ENCODE measurements at places on chromosomes 2 and 18.

GRCh38 chr2:149021271-149021719 is 17.2 kb upstream of the LYPD6B start:
- no peak for DNase-seq

DNA sequence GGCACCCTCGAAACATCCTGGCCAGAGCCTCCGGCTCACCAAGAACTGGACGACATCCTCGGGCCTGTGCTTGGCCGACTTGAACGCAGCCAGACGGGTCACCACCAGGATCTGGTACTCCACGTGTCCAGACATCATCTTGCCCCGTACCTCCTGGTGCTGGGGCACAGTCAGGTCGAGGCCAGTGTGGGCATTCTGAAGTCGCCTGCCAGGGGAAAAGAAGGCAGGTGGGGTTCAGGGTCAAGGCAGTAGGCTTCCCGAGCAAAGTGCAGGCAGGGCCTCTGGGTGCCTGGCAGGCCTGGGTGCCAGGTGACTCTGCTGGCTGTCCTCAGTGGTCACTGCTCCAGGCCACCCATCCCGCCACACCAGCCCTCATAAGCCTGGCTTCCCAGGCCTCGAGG is 5.6 kb downstream of the HS1BP3 start:
- DNase-seq, result no peak

DNA sequence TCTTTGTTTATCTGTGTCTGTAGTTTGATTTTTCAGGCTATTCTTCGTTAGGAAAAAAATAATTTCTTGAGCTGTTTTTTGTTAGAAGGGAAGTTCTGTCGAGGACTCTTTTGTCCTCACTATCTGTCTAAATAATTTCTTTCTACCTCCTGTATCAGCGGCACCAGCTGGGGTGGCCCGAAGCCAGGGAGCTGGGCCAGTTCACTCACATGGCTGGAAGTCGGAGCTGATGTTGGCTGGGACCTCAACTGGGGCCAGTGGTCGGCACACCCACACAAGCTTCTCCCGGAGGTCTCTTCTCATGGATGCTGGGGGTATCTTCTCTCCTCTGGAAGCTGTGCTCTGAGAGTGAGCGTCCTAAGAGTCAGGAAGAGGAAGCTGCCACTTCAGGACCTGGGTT is 8.0 kb upstream of the PDIA6 start:
- DNase-seq, result no peak

DNA sequence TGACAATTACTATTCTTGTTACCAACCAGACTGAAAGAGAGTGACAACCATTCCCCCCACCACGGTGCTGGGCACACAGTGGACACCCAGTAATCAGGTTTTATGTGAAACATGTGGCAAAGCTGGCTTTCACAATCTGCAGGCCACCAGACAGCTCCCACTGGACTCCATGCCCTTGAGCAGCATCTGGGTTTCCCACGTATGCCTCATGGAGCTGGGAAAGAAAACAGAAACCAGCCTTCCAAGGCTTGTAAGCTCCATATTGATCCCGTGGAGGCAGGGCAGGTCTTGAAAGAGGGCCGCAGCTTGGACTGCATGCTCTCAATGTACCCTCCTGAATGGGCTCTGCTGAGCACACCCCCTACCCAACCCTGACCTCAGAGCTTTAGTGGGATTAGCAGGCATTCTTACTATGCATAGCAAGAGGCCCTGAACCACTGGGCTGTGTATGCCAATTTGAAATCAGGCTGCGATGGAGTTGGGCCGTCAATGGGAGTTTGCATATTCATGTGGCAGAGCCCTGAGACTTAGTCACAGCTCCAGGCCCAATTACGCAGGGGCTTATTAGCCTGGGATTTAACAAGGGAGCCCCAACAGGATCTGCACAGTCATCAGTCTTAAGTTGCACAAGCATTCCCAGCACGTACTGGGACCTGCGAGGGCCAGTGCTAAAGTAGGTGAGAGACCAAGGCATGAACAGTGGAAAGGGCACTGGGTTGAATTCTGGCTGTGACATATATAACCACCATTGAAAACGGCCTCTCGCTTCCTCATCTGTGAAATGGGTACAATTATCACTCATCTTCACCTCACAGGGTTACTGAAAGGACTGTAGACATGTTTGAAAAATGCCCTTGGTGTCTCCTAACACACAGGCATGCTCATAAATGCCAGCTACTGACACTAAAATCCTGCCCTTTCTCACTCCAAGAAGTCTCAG is 10.5 kb downstream of the C1QL2 start:
- DNase-seq, result no peak

DNA sequence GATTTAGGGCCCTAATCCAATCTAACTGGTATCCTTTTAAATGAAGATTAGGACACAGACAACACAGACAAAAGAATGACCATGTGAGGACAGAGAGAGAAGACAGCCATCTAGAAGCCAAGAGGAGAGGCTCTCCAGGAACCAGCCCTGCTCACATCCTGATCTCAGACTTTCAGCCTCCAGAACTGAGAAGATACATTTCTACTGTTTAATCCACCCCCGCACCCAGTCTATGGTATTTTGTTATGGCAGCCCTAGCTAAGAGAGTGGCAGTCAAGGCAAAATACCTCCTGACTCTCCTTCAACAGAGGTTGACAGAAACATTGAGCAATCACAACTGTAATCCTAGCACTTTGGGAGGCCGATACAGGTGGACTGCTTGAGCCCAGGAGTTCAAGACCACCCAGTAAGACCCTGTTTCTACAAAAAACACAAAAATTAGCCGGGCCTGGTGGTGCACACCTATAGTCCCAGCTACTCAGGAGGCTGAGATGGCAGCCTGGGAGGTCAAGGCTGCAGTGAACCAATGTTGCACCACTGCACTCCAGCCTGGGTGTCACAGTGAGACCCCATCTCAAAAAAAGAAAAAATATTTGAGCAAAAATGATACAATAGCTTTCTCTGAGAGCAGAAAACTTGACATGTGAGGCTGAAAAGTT is 34.7 kb downstream of the WDR33 start:
- no peak for DNase-seq

GRCh38 chr18:48003426-48004349 is 73.2 kb upstream of the SMAD2 start:
- no peak for DNase-seq

GRCh38 chr2:177053716-177054115 is 158.9 kb upstream of the HNRNPA3 start:
- no peak for DNase-seq

DNA sequence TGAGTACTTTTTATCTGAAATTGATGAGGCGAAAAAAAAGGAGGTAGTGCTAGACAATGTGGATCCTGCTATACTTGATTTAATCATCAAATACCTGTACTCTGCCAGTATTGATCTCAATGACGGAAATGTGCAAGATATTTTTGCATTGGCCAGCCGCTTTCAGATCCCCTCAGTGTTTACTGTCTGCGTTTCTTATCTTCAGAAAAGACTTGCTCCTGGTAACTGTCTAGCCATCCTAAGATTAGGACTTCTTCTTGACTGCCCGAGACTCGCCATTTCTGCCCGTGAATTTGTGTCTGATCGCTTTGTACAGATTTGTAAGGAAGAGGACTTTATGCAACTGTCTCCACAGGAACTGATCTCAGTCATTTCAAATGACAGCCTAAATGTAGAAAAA is 453 bp downstream of the KLHL41 start:
- no peak for DNase-seq

- no peak for DNase-seq
Observed at GRCh38 chr2:50646226-50646625, 385.7 kb downstream of the NRXN1 start.

DNA sequence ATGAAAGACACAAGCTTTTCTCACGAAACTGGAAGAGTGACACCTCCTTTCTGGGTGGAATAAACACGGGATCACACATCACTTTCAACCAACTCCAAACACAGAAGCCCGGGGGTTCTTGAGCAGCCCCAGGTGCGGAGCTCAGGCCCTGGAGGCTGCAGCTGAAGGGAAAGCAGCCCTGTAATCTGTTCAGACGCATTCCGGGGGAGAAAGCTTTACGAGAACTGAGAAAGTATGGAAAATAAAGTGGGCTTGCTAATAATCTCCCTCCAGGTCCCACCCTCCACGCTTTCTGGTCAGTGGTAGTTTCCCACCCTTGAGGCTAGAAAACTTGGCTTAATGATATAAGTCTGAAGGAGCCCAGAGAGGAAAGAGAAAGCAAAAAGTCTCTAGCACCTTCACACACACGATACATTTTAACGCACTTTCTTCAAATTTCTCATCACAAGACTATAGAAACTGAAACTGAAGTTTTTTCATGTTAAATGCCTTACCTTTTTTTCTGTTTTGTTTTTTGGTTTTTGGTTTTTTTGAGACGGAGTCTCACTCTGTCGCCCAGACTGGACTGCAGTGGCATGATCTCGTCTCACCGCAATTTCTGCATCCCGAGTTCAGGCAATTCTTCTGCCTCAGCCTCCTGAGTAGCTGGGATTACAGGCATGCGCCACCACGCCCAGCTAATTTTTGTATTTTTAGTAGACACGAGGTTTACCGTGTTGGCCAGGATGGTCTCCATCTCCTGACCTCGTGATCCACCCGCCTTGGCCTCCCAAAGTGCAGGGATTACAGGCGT is 141.3 kb downstream of the AFF3 start:
- DNase-seq, result no peak

- DNase-seq, result peak; percentile 99
Observed at GRCh38 chr2:161030260-161031063, 129.8 kb upstream of the TANK start.

DNA sequence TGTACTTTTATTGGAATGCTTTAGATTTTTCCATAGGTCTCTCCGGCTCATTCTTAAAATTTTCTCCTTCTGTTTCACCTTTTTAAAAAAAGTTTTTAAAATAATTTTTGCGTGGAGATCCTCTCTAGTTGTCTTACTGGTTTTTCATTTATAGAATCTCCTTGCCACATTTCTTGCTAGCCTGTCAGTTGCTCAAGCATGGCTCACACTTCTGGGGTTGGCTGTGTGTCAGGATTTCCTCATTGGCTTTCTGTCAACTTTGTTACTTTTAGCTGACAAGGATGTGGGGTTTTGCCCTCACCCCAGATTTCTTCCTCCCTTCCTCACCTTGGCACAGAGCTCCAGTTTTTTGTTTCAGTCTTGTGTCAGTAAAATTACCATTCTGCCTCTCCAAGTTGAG is 124.6 kb downstream of the ZNF407 start:
- DNase-seq, result peak; percentile 77

GRCh38 chr18:5824370-5824984 is 70.8 kb downstream of the TMEM200C start:
- DNase-seq, result no peak

DNA sequence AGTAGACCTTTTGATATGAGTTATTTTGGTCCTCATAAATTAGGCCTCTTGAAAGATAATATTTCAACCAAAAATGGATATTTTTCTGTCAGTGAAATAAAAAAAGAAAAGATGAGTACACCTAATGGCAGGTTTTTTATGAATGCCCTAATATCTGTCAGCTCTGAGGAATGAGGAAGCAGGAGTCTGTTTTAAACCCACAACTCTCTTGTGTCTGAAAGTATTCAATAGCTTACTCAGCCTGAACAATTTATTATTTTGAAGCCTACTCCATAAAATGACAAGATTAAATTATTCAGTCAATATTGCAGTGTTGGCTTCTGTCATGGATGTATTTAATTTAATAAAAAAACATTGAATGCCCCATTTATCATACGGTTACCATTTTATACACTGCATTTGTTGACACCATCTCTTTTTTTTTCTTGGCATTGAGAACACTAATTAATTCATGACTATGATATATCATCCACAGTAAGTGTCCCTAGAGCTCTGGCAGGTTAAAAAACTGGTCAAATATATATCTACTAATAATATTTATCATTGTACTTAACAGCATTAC is 548.2 kb downstream of the CBLN2 start:
- no peak for DNase-seq

GRCh38 chr2:132009874-132010521 is 151.8 kb downstream of the ANKRD30BL start:
- DNase-seq, result no peak

DNA sequence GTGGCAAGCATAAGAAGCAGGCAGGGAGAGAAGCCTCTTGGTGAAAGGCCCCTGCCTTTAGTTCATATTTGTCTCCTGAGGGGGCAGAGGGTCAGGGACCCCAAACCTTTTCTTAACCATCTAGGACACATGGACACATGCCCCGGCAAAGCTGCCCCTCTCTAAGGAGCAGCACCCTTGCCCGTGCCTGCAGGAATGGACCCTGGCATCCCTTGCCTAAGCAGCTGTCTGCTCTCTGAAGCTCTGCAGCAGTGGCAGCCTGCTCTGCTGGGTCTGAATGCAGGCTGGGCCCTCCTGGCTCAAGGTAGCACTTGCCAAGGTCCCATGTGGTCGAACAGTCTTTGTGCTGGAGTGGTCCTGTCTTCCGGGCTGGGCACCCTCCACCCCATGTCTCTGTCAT is 174.4 kb downstream of the CELF4 start:
- DNase-seq, result no peak

DNA sequence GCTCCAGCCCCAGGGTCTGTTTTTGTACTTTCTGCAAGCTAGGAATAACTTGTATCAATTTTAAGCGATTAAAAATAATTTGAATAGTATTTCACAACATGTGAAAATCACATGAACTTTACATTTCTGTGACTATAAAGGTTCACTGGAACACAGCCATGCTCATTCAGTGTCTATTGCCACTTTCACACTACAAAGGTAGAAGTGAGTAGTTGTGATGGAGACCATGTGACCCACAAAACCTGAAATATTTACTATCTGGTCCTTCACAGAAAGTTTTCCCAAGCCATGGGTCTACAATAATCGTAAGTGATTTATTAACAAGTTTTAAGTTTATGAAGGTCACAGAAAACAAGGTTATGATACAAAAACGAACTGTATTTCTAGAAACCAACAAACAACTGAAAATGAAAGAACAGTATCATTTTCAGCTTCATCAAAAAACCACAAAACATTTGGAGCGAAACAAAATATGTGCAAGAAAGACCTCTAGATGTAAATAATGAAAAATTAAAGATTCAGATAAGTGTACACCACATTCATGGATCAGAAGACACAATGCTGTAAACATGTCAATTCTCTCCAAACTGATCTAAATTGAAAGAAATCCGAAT is 68.9 kb upstream of the DNER start:
- DNase-seq, result no peak

GRCh38 chr2:238897122-238897880 is 49.4 kb downstream of the TWIST2 start:
- no peak for DNase-seq

- no peak for DNase-seq
Observed at GRCh38 chr2:85788603-85789002, 34.8 kb downstream of the ATOH8 start.

- DNase-seq, result peak; percentile 88
Observed at GRCh38 chr2:169069341-169069740, at the start of gene DHRS9. TSS of gene DHRS9 (plus strand) at chr2:169069563. CDS start at chr2:169081582, 12,019 bp downstream.

GRCh38 chr18:61419763-61420162 is 86.5 kb downstream of the CDH20 start:
- DNase-seq, result no peak

DNA sequence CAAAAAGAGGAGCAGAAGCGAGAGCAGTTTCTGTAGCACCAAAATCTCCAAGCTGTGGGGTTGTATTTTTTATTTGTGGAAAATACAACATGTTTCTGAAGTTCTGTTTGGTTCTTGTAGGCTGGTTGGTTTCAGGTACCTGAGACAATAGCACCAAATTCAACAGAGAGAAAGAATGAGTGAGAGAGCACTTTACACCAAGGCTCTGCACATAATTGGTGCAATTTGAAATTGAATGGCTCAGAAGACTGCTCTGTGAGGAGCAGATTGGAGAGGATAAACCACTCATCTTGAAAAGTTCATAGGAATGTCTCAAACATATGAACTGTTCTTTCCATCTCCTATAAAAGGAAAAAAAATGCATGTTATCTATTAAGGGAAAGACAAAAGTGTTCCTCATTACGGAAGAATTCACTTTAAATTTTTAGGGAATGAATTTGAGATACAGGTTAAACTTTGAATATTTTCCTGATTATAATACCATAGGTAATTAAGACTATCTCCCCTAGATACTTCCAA is 175.1 kb downstream of the ATAD2B start:
- DNase-seq, result no peak

- no peak for DNase-seq
Observed at GRCh38 chr2:111903930-111904439, 5.6 kb downstream of the MERTK start.

Data from HCEC 1CT (cell line).